AG10803 (cell line): ENCODE measurements at places on chromosomes 4 and X.
A peak's percentile ranks its signal among the peaks of the same experiment; 100 is the strongest.

- DNase-seq, result peak; percentile 60
Observed at GRCh38 chr4:94870146-94870545, 112.4 kb downstream of the BMPR1B start.

DNA sequence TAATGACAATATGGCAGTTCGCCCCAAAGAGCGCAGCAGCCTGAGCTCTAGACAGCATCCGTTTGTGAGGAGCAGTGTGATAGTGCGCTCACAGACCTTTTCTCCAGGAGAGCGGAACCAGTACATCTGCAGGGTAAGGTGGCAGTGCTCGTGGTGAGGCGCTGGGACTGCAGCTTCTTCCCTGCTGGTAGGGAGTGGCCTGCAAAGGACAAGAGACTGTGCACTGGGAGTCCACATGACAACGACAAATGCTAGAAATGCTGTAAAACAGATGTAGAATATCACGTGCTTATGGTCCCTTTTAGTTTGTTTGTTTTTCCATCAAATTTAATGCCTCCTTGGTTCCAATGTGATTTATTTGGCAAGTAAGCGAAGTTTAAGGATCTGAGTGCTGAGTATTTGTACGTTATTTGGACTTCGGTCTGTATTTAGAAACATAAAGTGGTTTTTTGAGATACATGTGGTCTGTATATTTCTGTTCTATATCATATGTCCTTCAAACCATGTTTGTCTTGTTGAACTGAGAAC, 35.8 kb downstream of the CLDN22 start:
- DNase-seq, result no peak

DNA sequence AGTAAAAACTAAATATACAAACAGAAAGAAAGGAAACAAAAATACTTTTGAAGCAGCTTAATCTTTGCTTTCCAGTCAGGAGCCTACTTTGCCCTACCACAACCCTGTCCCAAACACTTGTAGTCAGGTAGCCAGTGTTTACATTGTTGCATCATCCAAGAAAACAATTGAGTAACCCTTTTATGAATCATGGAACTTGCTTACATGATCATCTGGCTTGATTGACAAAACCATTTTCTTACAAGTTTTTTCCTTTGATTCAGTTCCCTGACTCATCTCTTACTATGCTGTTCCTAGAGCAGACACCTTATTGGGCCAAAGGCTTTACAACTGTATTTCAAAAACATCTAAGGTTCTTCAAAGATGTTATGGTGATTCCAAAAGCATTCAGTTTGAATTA, 740.1 kb downstream of the KLHL13 start:
- no peak for DNase-seq

DNA sequence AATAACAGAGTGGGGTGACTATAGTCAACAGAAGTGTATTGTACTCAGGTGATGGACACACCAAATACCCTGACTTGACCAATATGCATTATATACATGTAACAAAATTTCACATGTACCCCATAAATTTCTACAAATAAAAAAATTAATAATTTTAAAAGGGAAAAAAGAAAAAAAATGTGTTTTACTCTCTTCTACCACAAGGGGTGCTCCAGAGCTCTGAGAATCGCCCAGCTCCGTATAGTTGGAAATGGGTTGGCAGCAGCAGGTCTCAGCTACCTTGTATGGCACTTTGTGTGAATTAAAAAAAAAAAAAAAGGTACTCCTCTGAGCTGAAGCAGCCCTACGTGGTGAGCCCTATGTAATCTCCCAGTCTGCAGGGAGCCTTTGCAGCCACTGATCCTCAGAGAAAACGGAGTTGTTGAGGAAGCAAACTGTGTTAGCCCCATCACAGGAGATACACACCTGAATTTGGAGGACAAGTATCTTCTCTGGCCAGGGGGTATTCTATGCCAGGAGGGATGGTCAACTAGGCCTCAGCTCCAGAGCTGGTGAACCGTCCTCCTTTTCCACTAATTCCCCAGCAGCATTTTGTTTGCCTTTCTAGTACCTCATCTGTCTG, 17.2 kb upstream of the POLA1 start:
- no peak for DNase-seq

DNA sequence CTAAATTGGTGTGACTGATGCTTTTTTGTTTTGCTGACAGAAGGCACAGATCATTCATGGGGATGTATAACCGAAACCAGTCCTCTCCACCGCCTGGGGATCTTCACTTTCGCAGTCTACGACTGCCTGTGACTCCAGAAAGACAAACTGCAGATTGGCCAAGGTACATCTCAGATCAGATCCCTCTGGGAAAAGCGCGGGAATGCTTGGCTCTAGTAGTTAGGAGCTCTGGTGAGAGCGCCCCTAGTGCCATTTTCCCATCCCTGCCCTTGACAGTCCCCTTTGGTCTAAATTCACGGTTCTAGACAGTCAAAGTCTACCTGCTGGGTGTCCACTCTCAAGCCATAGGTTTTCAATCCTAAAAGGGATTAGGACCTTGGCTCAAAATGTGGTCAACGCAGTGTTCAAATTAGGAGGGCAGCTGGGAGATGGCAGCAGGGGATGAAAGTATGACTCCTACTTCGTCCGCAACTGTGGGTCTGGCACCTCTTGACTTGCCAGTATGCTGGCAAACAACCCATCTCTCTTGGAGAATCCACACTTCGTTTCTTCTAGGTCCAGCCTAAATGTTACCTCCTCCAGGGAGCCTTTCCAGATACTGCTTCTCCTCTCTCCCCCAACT, 6.9 kb upstream of the HAND2 start:
- DNase-seq, result no peak

- DNase-seq, result peak; percentile 44
Observed at GRCh38 chr4:142128529-142128928, 492.1 kb downstream of the IL15 start.

DNA sequence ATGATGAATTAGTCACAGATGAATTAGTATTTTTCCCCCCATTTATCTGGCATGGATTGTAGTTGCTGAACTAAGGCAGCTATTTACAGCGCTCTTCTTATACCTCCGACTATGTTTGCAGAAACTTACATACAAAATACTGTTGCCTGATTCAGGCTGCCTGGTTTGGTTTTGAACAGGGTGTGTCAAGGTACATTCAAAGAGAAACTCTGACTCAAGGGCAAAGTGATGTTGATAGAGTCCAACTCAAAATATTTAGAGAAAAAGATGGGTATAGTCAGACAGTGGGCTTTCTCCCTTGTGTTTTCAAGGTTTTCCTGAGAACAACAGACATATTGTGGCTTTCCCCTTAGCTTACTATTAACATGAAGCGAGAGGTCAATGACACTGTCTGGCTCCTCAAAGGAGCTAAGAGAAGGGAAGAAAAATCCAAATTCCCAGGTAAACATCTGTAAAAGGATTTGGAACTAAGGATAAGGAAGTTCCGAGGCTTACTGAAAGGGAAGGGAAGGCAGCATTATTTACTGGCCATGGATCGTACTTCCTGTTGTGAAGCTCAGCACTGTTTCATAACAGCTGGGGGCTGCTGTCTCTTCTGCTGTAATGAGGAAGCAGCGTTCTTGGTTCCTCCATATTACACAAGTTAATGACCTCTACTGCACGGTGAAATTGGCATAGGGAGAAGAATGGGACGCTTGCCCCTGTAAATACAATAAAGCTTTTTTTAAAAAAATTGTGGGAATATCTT, 30.9 kb downstream of the FAM9C start:
- DNase-seq, result peak; percentile 40

GRCh38 chrX:42975906-42976305, 197.9 kb upstream of the PPP1R2C start:
- no peak for DNase-seq

DNA sequence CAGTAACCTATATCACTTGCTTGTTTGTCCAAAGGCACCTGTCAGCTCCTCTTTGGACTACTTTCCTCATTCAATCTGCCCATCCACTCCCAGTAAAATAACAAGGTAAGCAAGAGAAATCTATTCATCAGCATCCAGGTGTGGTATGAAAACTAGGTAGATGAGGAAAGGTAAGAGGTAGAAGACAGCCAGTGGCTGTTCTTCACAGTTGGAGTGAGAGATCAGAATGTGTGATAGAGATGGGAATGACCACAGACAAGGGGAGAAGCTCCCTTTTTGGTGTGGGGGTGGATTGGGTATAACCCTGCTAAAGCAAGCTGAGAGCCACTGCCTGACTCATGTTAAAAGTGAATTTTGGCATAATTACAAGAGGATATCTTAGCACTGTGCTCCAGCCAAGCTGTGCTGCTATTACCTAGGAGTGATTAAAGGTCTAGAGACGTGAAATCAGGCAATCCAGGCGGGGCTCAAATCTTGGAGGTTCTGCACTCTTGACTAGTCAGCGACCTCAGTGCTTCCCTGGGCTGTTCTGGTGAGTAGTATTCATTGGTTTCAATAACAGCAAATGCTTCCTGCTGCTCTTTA, 28.1 kb upstream of the RASL11B start:
- peak; percentile 31 for DNase-seq
